Inflammatory macrophage treated with lipopolysaccharide for 4 hours (primary cell): ENCODE measurements at places on chromosomes 2 and 18.

- no peak for DNase-seq
These were observed 13.2 kb upstream of the RMND5A start for GRCh38 chr2:86706935-86707334.

GRCh38 chr18:44051026-44051425 is 629.7 kb upstream of the SETBP1 start:
- no peak for DNase-seq

DNA sequence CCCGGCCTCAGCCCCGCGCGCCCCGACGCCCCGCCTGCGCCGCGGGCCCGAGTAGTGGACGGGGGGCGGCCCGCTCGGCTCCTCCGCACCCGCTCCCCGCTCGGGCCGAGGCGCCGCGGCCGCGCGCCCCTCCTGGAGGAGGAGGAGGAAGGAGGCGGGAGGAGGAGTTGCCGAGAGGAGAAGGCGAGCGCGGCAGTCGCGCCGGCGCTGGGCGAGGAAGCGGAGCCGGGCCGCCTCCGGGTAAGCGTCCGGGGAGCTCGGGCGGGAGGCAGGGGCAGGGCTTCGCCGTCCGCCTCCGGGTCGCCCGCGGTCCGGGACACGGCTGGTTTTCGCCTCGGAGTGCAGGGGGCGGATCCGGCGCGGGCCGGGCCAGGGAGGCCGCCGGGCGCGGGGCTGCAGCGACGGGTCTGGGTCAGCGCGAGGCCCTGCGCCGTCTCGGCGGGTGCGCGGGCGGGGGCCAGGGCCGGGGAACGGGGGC is at the start of gene SOCS6:
TSS of gene SOCS6 (plus strand) at position 195 of the 478 bp plus-strand sequence. CDS start 35,624 bp downstream, outside the sequence.
- DNase-seq, result peak; percentile 73

DNA sequence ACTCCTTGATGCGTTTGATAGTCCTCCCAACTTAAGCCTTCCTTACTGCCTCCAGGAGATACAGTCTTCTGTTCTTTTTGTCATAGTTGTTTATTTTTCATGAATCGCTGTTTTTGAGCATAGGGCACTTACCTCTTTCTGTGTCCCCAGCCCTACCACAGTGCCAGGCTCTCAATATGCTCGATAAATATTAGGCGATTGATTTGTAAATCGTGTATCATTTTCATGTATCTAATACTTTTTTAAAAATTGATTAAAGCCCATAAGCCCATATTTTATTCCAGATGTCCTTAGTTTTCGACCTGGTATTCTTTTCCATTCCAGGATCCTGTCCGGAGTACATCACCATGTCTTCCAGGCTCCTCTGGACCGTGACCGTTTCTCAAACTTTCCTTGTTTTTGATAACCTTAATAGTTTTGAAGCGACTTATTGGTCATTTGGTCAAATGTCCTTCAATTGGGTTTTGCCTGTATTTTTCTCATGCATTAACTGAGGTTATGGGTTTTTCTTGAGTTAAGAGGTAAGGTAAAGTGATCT is 444 bp upstream of the MMADHC start:
- no peak for DNase-seq

DNA sequence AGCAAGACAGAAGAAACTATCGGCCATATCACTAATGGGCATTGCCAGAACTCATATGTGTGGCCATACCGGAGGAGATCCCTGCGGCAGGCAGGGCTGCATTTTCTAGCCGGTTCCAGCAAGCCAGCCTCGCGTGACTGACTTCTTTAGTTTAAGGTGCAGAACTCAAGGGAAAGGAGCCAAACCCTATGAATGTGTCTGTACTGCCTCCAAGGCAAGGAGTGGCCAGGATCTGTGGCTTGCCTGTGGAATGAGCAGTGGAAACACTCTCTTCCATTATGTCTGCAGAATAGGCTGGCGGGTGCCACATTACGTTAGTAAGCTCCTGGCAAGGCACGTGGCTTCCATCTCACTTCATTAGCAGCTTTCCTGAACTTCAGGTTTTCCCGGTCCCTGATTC is 137.6 kb downstream of the ATL2 start:
- no peak for DNase-seq

GRCh38 chr2:233404222-233404621 is 49.9 kb downstream of the DGKD start:
- no peak for DNase-seq

- DNase-seq, result no peak
These were observed 16.9 kb upstream of the STAMBP start for GRCh38 chr2:73811878-73812277.

DNA sequence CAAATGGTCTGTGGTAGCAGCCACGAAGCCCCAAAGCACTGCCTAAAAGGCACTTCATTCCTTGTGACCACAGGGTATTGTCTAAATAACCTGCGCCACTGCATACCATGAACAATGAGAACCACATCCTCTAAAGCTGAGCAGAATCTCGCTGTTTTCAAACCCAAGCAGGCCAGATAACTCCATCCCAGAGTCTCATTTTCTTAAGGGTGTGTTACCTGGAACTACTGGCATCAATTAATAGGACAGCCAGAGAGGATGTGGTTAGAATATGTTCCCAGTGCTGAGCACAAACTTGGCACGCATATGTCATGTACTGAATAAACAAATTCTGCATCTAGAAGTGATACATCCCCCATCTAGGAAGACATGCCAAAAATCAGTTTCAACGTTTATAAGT is 13.0 kb downstream of the VPS4B start:
- DNase-seq, result no peak

- no peak for DNase-seq
These were observed 13.6 kb downstream of the TWSG1 start for GRCh38 chr18:9348079-9348671.

GRCh38 chr18:78876868-78877267 is 102.8 kb upstream of the SALL3 start:
- DNase-seq, result no peak

DNA sequence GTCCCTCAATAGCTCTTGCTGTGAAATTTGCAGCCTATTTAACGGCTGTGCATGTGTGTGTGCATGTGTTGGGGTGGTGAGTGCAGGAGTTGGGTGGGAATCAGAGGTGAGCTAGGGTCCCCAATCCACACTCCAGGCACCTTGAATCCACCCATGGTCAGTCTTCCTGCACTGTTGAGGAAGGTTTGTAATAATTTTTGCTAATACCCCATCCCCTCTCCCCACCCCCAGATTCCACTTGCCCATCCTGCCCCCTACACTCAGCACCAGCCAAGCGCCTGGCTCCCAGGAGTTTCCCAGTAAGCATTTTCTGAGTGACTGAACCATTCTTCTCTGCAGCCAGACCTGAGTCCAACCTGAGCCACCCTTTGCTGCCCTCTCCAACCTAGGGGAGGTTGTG is 208.4 kb upstream of the RAB12 start:
- DNase-seq, result no peak
